ENCODE measurements at places on chromosomes 1 and 21. TPM values are rescaled to one million over a fixed set of nuclear protein-coding genes. Genes with fewer than 3 reads are reported as not detected.

- H3K27me3 ChIP-seq, result no peaks in the 10 kb centered on the region
- peak overlapping the region; percentile 94 for H3K4me3 ChIP-seq
- peaks cover 27% of the 10 kb centered on the region for H3K36me3 ChIP-seq
- peaks cover 54% of the 10 kb centered on the region for H3K4me1 ChIP-seq
Measured at GRCh38 chr1:150572918-150573647, 6.3 kb downstream of the MCL1 start.

DNA sequence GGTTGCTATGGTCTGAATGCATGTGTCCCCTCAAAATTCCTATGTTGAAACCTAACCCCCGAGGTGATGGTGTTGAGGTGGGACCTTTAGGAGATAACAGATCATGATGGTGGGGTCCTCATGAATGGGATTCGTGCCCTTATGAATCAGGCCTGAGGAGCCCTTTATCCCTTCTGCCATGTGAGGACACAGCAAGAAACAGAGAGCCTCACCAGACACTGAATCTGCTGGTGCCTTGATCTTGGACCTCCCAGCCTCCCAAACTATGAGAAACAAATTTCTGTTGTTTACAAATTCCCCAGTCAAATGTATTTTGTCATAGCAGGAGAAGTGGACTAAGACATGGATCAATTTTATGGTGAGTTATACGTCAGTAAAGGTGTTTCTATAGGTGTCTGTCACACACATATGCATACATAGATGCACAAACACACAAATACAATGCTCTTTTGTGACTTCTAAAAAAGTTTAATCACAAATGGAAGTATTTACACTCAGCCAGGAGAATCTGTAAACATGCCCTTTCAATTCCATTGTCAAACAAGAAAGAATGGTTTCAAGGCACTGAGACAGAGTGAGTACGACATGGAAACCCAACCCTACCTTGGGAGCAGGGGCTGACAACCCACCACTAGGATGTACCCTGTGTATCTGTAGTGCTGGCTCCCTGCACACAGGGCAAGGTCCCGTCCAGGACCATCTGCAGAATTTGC, 5.5 kb upstream of the ETS2 start:
- H3K27me3 ChIP-seq, result peaks cover 50% of the 10 kb centered on the region
- no peak for DNase-seq
- H3K27ac ChIP-seq, result no peak overlapping the region
- peaks cover 10% of the 10 kb centered on the region for H3K4me1 ChIP-seq
- H3K4me3 ChIP-seq, result no peak overlapping the region

GRCh38 chr21:28464095-28464494, 528.6 kb downstream of the LTN1 start:
- no peak overlapping the region for H3K4me3 ChIP-seq
- H3K27ac ChIP-seq, result no peak overlapping the region
- H3K36me3 ChIP-seq, result no peaks in the 10 kb centered on the region
- DNase-seq, result no peak

DNA sequence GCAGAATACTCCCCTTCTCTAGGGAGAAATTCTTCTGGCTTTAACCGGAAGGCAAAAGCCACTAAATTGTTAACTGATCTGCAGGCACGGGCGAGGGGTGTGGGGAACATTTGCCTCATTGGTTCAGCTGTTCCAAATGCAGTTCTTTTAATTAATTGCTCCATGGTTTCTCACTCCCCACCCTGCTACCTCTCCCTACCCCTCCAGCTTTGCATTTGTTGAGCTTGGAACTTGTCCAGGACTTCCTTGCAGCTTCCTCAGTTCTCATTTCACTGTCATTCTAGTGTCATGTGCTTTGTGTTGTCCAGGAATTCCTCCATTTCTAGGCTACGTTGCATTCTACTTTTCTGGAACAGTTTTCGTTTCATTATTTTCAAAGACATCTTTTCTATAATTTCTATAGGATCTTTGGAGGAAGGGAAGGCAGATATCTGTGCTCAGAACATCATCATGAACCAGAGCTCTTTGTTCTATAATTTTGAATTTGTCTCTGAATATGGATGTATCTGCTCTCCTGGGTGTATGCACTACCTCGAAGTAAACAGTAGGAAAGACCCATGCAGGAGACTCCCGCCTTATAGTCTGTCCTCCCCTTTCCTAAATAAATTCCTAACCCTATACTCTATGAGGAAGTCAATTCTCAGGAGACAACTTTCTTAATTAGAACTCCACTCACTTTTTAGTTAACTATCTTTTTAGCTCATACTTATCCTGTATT, 132.4 kb upstream of the LMO4 start:
- H3K27me3 ChIP-seq, result peaks cover 29% of the 10 kb centered on the region
- H3K4me3 ChIP-seq, result no peak overlapping the region
- no peak overlapping the region for H3K27ac ChIP-seq
- H3K4me1 ChIP-seq, result no peaks in the 10 kb centered on the region

DNA sequence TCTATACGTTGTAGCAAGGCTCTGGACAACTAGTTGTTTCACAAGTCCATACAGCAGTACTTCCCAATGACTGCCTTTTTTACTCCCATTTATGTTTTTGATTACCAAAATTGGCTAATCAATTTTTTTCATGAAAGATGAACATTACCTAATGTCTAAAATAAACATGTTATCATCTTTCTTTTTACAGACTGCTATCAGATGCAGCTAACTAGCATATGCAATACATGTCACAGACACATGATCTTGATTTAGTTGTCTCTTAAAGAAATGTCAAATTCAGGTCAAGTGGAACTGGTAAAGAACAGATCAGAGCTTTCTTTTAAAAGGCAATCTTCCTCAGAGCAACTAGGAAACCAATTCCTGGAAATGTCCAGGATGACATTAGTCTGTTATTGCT, 630 bp upstream of the DBT start:
- no peak for DNase-seq
- H3K27ac ChIP-seq, result no peak overlapping the region
- H3K4me3 ChIP-seq, result no peak overlapping the region
- no peaks in the 10 kb centered on the region for H3K27me3 ChIP-seq
- H3K4me1 ChIP-seq, result peaks cover 15% of the 10 kb centered on the region

Gene SUMO3
- total RNA-seq, result 73.4 TPM

Gene GUCA2B
- total RNA-seq, result not detected

DNA sequence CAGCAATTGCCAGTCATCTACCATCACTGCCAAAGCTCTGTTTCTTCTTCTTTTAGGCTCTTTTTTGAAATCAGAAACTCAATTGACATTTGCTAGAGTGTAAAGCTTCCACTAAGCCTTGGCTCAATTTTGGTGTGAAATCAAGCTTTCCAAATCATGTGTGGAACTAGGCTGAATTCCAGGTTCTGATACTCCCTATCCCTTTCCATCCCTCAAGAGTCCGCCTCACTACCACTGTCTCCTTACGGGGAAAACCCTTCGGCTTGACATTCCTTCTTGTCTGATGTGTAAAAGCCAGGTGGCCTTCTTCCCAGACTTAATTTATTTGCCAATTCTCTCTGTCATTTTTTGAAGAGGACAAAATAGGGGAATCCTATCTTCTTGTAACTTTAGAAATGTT, 47.2 kb upstream of the PRMT6 start:
- no peaks in the 10 kb centered on the region for H3K4me1 ChIP-seq
- H3K27me3 ChIP-seq, result peaks cover 38% of the 10 kb centered on the region
- H3K36me3 ChIP-seq, result no peaks in the 10 kb centered on the region
- no peak for DNase-seq

DNA sequence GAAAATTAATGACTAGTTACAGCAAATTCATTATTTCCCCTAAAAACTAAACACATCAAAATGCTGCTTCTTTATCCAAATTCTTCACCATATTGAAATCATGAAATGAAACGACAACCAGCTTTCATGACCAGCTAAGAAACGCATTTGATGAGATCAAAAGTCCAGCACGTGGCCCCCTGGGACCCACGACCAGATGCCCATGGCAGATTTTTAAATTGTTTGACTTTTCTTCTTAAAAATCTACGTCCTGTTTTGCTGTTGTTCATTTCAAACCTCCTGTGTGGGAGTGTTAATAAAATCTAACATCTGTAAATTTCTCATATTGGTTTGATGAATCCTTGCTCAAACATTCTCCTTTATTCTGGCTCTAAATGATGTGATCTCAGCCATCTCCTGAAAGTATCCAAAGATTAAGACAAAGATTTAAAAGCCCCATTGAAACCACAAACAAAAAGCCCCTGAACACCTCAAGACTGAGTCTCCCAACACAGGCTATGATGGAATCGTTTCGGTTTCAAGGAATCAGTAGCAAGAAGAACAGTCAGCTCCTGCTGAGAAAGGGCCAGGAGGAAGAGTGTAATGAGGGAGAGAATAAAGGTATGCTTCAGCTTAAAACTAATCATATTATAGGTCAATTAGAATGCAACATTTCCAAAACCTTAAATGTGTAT, 523.6 kb downstream of the SMYD3 start:
- no peak for DNase-seq
- H3K36me3 ChIP-seq, result no peaks in the 10 kb centered on the region
- peaks cover 6% of the 10 kb centered on the region for H3K4me1 ChIP-seq
- H3K27ac ChIP-seq, result no peak overlapping the region

- DNase-seq, result no peak
- peak overlapping the region; percentile 63 for H3K4me3 ChIP-seq
- peaks cover 49% of the 10 kb centered on the region for H3K4me1 ChIP-seq
- no peak overlapping the region for H3K27ac ChIP-seq
- H3K27me3 ChIP-seq, result no peaks in the 10 kb centered on the region
Measured at GRCh38 chr21:43872531-43873197, 7.6 kb downstream of the AGPAT3 start.

DNA sequence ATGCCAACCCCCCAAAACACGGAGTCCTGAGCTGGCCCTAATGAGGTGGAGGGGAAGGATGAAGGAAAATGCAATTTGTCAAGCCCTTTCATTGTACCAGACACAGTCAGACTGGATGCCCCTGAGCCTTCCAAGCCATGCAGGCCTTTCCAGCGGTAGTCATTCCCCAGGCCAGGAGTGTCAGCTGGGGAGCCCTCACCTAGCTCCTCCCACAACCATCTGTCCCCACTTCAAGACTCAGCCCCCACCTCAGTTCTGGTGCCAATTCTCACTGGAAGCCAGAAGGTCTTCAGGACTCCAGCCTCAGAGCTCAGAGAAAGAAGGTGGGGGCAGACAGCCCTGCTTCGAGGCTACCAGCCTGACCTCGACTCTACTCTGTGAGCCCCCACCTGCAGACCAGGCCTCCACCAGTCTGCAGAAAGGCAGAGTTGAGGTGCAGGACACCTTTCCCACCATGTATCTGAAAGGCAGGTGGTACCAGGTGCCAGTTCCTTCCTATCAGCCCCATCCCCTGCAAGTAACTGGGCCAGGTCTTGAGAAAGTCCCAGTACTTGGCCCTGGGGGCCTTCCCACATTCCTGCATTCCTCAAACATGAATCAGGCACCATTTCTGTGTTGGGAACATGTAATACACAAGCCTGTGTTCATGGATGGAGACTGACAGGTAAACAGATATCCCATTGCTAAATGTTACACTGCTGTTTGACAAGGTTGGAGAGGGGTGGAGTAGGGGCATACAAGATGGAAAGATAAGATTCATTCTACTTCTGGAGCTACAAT, 180.6 kb upstream of the EDN2 start:
- H3K27me3 ChIP-seq, result no peaks in the 10 kb centered on the region
- peak overlapping the region; percentile 96 for H3K27ac ChIP-seq
- H3K4me1 ChIP-seq, result peaks cover 55% of the 10 kb centered on the region
- no peak overlapping the region for H3K4me3 ChIP-seq

- peak overlapping the region; percentile 36 for H3K4me3 ChIP-seq
- H3K4me1 ChIP-seq, result peaks cover 21% of the 10 kb centered on the region
- peak overlapping the region; percentile 93 for H3K27ac ChIP-seq
- DNase-seq, result no peak
Measured at GRCh38 chr21:25464275-25464674, 143.0 kb downstream of the MRPL39 start.

Gene CLDN19
- total RNA-seq, result not detected

DNA sequence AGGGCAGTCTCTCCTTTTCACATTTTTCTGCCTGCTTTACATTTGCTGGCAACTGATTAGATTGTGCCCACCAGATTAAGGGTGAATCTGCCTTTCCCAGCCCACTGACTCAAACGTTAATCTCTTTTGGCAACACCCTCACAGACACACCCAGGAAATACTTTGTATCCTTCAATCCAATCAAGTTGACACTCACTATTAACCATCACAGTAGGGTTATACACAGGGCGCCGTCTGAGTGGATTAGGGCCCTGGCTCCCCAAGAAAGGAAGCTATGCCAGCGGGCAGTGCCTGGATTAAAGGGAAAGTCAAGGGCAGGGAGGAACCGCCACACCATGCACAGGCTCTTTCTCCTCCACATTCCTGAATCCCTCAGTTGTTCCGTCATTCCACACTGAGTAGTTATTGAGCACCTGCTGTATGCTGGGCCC, 56.2 kb downstream of the EVA1C start:
- H3K27me3 ChIP-seq, result no peaks in the 10 kb centered on the region
- no peak overlapping the region for H3K4me3 ChIP-seq
- peak overlapping the region; percentile 61 for H3K27ac ChIP-seq
- peaks cover 7% of the 10 kb centered on the region for H3K4me1 ChIP-seq
- H3K36me3 ChIP-seq, result no peaks in the 10 kb centered on the region

Gene PLA2G2A
- not detected for total RNA-seq

Gene TBX19
- 2.7 TPM for total RNA-seq

DNA sequence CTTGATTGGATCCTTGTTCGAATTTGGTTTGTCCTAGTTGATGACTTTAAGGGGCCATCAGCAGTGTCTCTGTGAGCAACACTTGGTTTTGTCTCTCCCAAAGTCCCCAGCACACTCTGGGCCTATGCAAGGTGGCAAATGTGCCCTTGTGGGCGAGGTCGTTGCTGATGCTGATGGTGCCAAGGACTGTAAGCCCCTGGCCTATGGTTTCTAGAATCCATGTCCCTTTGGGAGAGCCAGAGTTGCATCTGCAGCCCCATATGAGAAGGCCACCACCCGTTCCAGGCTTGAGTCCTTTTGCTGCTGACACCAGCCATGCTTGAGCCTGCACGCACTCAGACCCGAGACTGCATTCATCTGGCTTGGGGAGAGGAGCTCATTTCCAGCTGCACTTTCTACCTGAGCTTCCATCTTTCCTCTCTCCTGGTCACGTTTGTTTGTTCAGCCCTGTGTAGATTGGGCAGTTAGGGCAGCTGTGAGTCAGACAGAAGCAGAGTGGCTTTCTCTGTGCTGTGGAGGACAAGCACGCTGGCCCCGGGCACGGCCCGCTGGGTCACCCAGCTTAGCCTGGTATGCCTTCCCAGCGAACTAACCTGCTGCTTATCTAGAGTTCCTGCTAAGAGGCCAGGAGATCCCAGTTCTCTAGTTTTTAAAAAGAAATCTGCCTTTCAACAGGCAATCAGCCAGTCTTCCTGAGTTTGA, 52.1 kb upstream of the CSF3R start:
- peaks cover 5% of the 10 kb centered on the region for H3K36me3 ChIP-seq
- H3K27ac ChIP-seq, result no peak overlapping the region
- no peak for DNase-seq
- H3K4me3 ChIP-seq, result no peak overlapping the region

- H3K27me3 ChIP-seq, result no peaks in the 10 kb centered on the region
- no peak overlapping the region for H3K27ac ChIP-seq
- H3K4me3 ChIP-seq, result no peak overlapping the region
- H3K4me1 ChIP-seq, result no peaks in the 10 kb centered on the region
- no peak for DNase-seq
- H3K36me3 ChIP-seq, result no peaks in the 10 kb centered on the region
Measured at GRCh38 chr1:69700770-69701169, 133.0 kb downstream of the LRRC7 start.
